Hematopoietic multipotent progenitor cell (in vitro differentiated cells): ENCODE measurements at places on chromosomes 3 and 15.

- DNase-seq, result peak; percentile 10
Measured at GRCh38 chr3:13796701-13797460, 83.0 kb downstream of the WNT7A start.

- no peak for DNase-seq
Measured at GRCh38 chr15:73900095-73900712, 26.1 kb upstream of the LOXL1 start.

DNA sequence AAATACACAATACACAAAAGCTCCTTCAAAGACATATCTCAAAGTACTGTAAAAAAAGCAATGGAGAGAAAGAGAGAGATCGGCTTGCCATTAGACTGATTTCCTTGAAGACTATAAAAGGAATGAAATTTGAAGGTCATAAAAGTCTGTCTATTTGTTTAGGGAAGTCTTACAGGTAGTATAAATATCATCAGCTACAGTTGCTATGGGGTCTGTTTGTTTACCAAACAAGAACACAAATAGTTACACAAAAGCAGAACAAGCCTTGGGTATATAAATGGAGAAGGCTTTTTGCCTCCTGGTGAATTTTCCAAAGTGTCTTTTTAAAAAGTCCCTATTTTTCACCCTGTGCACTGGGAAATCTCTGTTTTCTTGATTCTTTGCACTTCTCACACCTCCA is 552.3 kb downstream of the FOXP1 start:
- DNase-seq, result no peak

GRCh38 chr15:101427606-101428487 is 61.7 kb downstream of the PCSK6 start:
- no peak for DNase-seq

DNA sequence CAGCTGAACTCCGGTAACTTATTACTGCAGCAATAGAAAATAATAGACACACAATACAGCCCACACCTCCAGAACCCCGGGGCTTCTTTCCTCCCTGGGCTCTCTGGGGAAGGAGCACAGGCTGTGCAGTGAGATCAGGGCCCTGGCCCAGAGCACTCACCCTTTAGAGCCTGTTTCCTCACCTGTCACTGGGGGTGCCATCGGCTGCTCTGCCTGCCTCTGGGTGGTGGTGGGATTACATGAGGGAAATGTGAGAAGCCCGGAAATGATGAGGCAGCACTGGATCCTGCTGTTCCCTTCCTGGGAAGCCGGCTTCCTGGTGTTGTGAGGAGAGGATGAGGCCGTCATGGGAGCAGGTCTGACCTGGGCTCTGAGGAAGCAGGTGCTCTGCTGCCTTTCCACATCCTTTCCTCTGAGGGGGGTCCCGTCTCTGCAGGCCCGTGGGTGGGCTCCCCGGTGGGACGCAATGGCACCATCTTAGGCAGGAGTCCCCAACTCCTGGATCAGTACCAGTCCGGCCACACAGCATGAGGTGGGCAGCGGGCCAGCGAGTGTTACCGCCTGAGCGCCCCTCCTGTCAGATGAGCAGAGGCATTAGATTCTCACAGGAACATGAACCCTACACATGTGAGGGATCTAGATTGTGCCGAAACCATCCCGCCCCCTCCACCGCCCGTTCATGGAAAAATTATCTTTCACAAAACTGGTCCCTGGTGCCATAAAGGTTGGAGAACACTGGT is 220.9 kb upstream of the CTDSPL start:
- no peak for DNase-seq

GRCh38 chr3:54122324-54123002 is at the start of gene CACNA2D3:
TSS of gene CACNA2D3 (plus strand) at chr3:54122552.
- DNase-seq, result peak; percentile 14

DNA sequence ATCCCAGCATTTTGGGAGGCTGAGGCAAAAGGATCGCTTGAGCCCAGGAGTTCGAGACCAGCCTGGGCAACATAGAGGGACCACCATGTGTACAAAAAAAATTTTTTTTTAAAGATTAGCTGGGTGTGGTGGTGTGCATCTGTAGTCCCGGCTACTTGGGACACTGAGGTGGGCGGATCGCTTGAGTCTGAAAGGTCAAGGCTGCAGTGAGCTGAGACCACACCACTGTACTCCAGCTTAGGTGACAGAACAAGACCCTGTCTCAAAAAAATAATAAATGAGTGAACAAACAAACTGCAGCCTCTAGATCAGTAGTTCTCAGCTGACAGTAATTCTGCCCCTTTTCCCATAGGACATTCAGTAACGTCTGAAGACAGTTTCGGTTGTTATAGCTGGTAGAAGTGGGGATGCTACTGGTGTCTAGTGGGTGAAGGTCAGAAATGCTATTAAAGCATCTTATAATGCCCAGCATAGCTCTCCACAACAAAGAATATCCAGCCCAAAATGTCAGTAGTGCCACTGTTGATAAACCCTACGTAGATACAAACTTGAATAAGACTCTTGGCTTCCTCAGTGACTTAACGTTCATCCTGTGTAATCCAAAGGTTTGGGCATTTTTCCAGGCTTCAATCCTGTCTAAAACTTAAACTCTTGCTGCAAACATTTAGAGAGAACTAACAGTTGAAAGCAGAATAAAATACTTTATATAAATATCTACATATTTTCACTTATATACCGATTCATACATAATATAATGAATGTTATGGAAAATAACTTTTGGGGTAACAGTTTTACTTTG is 10.6 kb downstream of the SMC4 start:
- no peak for DNase-seq

GRCh38 chr3:133573629-133574194 is at the start of gene CDV3:
TSS of gene CDV3 (plus strand) at chr3:133573686. CDS start at chr3:133574045, 359 bp downstream.
- no peak for DNase-seq

DNA sequence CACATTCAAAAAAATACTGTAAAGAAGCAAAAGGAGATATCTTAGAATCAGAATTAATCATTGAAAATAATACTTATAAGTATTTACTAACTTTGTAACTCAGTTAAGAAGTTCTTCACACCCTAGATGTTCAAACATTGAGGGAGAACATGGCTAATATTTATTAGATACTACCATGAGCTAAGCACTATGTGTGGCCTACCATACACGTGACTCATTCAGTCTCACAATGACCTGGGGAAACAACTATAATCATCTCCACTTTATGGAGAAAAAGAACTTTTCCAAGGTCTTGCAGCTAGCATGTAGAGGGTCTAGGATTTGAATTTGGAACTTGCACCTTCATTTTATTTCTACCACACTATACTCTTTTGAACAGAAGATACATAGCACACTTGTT is 361.9 kb upstream of the CFAP20DC start:
- no peak for DNase-seq

GRCh38 chr3:170499562-170500156 is 81.0 kb downstream of the CLDN11 start:
- no peak for DNase-seq

DNA sequence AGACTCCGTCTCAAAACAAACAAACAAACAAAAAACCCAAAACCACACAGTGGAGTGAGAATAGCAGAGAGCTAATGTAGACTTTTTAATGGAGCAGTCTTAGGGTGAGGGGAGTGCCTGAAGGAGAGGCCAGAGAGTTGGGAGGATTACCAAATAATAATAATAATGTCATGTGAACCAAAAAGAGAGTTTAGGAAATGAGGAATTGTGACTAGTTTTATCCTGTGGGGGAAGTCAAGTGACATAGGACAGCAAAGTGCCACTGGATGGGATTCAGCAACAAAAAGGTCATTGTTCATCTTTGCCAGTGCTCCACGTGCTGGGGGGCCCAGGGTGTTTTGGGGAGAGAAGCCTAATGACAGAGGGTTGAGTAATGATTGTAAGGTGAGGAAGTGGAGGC is 12.9 kb downstream of the GPR87 start:
- DNase-seq, result no peak

DNA sequence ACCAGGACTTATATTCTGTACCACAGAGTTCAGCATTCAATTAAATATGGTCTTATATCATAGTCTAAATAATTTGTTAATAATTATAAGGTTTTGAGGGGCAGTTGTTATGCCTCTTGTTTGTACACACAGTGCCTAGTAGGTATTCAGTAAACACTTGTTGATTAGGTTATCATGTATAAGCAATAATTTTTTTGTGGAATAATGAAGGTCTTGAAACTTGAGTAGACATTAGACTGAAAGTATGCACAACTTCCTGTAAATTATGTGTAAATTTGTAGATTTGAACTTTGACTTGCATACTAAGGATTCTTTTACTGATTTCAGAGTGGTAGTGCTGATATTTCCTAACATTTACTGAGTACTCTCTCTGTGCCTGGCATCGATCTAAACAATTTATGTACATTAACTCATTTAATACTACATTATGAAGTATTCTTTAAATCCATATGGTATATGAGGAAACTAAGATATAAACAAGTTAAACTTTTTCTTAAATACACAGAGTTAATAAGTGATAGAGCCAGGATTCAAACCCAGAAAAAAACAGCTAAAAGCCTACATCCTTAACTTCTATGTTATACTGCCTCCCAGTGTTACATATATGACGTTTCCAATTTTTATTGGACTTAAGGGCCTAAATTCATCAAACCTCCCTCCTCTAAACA is 65.1 kb downstream of the GLCE start:
- DNase-seq, result peak; percentile 5

DNA sequence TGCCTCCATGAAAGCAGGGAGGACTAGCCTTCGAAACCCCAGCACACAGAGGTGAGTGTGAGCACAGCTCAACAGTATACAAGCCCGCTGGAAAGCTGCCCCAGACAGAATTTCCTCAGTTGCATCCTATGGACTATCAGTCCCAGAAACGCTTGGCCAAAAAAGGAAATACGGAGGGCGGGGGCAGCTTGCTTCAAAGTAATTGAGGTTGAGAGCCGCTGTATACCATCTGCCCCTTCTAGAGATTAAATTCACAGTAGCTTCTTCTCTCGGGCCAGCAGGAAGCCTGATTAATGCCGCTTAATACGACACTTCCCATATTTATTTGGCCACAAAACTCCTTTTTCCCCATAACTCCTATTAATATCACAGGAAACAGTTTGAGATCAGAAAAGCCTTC is 88.7 kb downstream of the LIPC start:
- no peak for DNase-seq

DNA sequence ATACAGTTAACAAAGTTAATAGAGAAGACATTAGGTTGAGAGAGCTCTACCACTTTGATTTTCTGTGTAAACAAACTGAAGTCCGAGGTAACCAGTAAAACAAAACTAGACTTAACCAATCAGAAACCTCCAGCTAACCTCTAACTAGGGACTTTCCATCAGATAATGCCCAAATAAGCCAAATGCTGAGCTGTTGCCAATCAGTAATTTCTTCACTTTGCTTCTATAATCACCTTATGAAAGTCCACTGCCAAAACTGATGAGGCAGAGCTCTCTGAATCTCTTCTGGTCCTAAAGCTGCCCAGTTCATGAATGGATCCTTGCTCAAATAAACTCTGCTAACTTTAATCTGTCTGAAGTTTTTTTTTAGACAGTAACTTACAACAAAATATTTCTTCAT is 448.0 kb upstream of the NECTIN3 start:
- DNase-seq, result no peak

GRCh38 chr15:68525815-68526214 is 53.0 kb upstream of the CORO2B start:
- no peak for DNase-seq

DNA sequence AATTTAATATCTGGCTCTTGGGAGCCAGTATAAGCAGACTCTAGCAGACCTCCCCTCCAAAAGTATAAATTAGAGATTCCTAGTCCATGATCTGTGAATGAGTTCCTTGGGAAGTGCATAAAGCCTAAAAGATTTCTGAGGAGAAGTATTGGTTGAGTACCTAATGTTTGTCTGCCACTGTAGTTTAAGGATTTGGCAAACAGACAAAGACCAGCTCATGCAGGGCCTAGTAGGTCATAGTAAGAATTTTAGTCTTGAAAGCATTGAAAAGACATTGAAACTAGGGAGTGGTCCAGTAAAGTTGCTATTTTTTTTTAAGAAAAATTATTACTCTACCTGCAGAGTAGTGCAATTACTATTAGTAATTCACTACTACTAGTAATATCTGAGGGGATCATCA is 67.5 kb downstream of the SPRED1 start:
- DNase-seq, result no peak

DNA sequence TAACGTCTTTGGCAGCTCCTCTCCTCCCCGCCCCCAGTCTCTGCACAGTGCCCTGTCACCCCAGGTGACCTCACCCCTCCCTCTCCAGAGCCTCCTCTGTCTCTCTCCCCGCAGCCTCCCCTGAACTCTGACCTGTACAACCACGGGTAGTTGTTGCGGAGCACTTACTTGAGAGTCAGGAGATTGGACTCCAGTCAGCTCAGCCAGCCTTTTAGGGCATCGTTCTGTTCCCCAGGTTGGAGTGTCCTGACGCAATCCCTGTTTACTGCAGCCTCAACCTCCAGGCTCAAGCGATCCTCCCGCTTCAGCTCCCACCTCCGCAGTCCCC is 177.7 kb downstream of the UACA start:
- DNase-seq, result no peak

- no peak for DNase-seq
Measured at GRCh38 chr3:46899151-46900006, 21.9 kb downstream of the PTH1R start.

DNA sequence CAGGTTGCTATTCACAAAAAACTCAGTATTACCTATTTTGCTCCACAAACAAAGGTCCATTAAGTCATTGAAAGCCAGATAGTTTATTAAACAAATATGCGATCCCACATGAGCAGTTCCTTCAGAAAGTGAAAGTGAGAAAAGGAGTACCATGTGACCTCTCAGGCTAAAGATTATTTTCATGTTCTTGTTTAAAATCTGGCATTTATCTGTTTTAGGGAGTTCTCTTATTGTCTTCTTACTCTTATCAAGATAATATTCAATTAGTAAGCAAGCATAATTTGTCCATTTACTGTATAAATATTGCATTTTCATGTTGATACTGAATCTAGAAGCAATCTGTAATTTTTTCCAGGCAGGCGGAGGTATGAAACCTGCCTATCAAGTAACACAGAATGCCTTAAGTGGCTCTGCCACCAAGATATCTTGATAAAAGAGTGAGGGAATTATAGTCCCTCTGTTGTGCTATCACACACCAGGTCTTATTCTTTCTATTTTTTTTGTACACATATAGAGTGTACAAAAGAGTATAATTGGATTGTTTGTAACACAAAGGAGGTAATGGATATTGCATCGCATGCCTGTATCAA is 20.1 kb upstream of the PLSCR5 start:
- peak; percentile 16 for DNase-seq

- no peak for DNase-seq
Measured at GRCh38 chr3:125434582-125435011, 59.5 kb upstream of the ZNF148 start.

DNA sequence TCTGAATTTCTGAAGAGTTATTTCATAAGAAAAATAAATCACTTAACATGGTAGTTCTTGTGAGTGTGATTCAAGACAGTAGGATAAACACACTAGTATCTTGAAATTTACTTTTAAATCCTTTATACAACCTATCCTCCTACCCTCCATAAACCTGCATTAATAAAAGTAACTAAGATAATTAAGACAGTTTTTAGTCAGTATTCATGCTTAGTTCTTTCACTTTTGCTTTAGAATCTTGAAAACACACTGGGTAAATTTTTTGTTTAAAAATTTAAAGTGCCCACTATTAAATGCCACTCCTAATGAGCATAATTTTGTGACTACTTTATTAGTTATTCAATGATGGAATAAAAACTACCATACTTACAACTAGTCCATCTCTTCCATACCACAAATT is 28.8 kb downstream of the GOLIM4 start:
- DNase-seq, result no peak

- peak; percentile 20 for DNase-seq
Measured at GRCh38 chr3:84946240-84946639, 12.5 kb upstream of the CADM2 start.

- no peak for DNase-seq
Measured at GRCh38 chr3:17745894-17746293, 3.5 kb upstream of the TBC1D5 start.

GRCh38 chr3:172635588-172635987 is 75.3 kb downstream of the NCEH1 start:
- no peak for DNase-seq
